Omental fat pad (tissue), 4 donors: ENCODE measurements at places on chromosomes 2 and 18.

- DNase-seq: no peak
Measured at GRCh38 chr18:56899660-56900059, 247.2 kb upstream of the BOD1L2 start.

DNA sequence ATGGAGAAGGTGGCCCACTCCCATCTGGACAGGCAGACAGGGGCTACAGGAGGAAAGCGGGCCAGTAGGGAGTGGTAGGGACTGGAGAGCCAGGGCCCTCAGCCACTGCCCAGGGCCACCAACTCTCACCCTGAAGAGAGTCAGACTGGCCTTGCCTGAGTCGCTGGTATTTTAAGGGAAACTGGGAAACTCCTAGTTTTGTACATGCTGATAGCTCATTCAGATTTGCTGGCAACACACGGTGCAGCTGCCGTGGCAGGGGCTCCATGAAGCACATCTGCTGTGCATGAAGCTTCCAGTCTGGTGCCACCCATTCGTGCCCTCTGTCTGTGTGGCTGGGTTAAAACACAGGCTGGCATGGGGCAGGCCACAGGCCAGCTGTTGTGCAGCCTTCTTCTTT lies 137.3 kb upstream of the GLI2 start:
- DNase-seq: no peak

DNA sequence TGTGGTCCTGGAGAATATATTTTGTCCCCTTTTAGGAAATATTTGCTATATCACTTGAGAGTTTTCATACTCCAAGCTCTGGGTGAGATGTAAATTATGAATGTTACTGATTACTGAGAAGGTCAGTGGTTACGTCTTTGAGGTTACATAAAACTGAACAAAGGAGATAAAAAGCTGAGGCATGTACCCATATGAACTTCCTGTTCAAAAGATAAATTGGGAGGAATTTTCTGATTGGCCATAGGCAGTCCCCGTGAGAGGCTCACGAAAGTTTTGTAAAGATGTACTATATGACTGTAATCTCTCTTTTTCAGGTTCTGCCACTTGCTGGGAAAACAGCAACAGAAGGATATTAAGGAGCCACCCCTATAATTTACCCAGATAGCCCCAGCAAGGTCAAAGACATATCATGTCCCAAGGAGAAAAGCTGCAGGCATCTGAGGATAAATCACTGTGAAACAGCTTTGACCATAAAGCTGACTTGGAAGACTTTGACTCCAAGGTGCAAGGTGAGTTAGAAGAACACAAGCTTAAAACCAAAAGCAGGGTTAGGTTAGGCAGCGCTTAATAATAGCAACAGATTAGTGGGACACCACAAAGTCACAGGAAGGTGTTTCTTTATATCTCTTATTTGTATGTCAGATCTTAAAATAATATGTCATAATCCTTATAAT lies 90.4 kb downstream of the OSBPL6 start:
- no peak for DNase-seq

- DNase-seq: no peak
Measured at GRCh38 chr2:3117650-3118216, 259.9 kb downstream of the EIPR1 start.

DNA sequence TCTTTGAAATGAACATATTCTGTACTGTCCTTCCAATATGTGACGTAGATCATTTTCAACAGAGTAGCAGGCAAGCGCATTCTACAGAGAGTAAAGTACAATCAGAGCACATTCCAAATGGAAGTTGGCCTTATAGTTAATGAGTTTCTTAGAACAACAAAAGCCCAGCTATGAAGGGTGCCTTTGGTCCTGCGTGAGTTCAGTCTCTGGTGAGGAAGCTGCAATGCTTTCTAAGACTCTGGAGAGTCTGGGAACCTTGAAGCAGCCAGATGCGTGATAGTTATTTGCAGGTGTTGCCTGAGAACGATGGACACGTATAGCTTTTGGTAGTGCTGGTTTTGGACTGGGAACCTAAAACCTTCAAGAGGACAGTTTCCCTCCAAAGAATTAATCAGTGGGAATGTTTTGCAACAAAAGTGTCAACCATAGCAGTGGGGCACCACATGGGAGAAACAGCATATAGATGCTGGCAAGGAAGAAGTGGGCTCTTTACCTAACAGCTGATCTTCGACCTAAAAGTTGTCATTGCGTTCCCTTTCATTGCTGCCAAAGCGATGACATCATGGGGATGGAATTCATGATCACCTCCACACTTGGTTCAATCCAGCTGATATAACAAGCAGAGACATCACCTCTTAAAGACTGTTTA lies 9.3 kb upstream of the SNORC start:
- no peak for DNase-seq

DNA sequence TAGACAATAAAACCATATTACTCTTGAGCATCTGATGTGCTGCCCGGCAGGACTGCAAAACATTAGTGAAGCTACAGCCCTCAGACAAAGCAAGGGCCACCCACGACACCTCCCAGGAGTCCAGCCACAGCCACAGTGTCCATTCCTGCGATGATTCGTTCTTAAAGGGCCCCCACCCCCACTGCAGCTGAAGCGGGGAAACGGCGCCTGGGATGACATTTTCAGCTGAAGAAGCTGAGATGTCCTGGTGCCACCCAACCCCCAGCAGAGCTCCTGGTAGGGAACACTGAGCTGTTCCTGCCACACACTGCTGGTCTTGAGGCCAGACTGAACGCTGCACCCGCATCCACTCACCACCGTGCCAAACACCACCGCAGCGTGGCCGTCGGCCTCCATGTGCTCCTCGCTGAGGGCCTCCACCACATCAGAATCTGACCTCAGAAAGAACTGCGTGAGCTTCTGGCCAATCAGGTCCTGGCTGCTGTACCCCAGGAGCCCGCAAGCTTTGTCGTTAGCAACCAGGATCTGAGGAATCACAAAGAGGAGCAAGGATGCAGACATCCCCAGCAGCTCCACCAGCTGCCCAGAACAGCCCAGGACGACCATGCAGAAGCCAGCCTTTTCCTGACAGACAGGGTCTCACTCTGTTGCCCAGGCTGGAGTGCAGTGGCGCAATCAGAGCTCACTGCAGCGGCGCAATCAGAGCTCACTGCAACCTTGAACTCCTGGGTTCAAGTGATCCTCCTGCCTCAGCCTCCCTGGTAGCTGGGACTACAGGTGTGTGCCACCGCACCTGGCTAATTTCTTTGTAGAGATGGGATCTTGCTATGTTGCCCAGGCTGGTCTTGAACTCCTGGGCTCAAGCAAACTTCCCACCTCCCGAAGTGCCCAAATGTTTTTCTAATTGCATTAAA lies 9.5 kb downstream of the PASK start:
- no peak for DNase-seq

- no peak for DNase-seq
Measured at GRCh38 chr2:16128746-16129610, 188.6 kb downstream of the MYCN start.

GRCh38 chr2:27123302-27124150 lies at the start of gene ABHD1:
Gene ABHD1, plus strand, starts transcription at chr2:27123815. Its CDS starts 134 bp downstream, at chr2:27123949.
- DNase-seq: no peak

DNA sequence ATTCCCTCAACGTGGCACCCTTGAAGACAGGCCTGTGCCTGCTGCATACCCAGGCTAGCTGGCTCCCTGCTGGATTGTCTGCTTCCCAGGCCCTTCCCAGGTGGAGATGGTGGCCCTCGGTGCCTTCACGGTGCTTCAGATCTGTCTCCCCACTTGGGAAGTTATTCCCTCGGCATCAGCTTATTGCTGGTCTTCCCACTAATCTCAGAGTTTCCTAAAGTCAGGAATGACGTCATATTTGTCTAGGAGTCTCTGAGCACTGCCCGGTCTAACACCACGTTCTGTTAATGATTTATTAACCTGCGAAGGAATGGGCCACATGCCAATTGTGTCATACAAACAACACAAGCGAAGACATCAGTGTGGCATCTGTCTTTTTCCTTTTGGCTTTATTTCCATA lies 269.8 kb upstream of the ID2 start:
- no peak for DNase-seq

DNA sequence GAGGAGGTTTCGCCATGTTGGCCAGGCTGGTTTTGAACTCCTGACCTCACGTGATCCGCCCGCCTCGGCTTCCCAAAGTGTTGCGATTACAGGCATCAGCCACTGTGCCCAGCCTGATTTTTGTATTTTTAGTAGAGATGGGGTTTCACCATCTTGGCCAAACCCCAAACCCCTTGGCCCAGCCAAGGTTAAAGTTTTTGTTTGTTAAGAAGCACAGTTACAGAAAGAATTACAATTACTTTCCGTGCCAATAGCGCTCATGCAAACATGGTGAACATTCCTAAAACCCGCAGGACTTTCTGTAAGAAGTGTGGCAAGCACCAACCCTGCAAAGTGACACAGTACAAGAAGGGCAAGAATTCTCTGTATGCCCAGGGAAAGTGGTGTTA lies 26.1 kb downstream of the ITSN2 start:
- DNase-seq: no peak

DNA sequence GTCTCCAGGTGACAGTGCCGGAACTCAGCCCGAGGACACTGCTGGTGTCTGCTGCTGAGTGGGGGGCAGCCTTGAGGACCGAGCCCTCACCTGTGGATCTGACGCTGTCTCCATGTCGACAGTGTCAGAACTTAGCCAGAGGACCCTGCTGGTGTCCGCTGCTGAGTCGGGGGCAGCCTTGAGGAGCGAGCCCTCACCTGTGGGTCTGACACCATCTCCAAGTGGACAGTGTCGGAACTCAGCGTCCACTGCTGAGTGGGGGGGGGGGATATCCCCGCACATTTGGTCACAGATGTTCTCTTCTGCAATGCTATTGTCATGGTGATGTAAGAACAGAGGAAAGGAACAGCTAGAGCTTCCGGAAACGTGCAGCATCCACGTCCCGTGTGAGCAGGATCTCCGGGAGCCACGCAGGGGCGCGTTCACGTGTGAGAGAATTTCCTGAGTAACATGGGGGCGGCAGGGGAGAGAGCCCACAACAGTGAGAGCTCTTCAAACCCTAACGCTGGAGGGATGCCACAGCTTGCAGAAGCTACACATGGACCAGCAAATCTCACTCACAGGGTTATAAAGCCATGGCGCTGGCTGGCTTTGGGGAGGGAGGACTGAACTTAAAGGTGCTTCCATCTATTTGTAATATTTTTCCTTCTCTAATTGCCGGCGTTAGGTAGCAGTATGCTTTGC lies 250.7 kb upstream of the SALL3 start:
- DNase-seq: no peak

DNA sequence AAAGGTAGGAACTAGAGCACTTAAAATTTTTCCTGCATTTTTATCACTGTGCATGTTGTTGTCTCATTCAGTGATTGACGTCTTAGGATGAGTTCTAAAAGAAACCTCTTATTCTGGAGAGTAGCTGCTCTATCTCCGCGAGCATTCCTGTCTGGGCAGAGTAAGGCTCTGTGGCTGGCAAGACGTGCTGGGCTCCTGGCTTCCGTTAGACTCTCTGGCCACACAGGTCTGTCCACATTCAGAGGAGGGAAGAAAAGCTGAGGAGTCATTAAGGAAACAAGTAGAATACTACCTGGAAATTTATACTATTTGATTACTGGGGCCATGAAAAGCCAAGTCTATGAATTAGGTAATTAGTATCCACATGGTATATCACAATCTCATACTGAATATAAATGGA lies 138.0 kb upstream of the DNMT3A start:
- no peak for DNase-seq

- no peak for DNase-seq
Measured at GRCh38 chr2:172046080-172046678, 39.1 kb upstream of the DLX1 start.

GRCh38 chr18:524466-524865 lies 24.0 kb upstream of the COLEC12 start:
- no peak for DNase-seq

GRCh38 chr18:55302167-55302833 lies 285.7 kb downstream of the TCF4 start:
- DNase-seq: no peak
